Testis (tissue), 5 donors: ENCODE measurements at places on chromosomes 6 and 20. TPM values are rescaled to one million over a fixed set of nuclear protein-coding genes. Genes with fewer than 3 reads are reported as not detected.

NINL gene
- total RNA-seq, result 32.8 TPM

SNX3 gene
- 125 TPM for total RNA-seq

PRSS35 gene
- 2.3 TPM for total RNA-seq

PKIB gene
- 1.4 TPM for total RNA-seq

HINT3 gene
- 22.5 TPM for total RNA-seq

METTL24 gene
- total RNA-seq, result 6.0 TPM

SFTA2 gene
- not detected for total RNA-seq

BMP2 gene
- total RNA-seq, result 1.7 TPM

CABLES2 gene
- 58.6 TPM for total RNA-seq

TRAPPC3L gene
- total RNA-seq, result not detected

FAM83C gene
- total RNA-seq, result 0.43 TPM

ETV7 gene
- total RNA-seq, result 0.68 TPM

DNA sequence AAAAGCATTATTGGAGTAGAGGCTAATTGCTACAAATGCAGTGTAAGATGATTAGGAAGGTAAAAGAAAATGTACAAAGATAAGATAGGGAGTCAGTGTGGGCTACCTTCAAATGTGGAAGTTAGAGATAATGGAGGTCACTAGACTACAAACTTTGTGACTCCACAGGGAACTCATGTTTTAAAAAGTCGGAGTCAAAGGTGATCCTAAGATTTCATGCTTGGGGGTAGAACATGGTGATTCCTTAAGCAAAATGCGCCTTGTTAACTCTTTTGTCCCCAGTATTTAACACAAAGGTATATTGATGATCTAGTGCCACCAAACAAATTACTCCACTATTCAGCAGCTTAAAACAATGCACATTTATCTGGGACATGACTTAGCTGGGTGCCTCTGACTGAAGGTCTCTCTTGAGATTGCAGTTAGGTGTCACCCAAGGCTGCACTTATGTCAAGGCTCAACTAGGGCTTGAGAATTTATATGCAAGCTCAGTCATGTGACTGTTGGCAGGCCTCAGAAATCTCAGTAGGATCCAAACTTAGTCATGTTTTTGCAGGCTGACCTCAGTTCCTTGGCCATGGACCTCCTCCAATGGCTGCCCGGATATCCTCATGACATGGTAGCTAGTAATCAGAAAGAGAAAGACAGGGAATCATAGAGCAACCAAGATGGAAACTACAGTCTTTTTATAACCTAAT is 11.4 kb upstream of the SNX9 start:
- no peak for DNase-seq

GRCh38 chr6:124590001-124590400 is 372.2 kb upstream of the RNF217 start:
- DNase-seq, result no peak

DNA sequence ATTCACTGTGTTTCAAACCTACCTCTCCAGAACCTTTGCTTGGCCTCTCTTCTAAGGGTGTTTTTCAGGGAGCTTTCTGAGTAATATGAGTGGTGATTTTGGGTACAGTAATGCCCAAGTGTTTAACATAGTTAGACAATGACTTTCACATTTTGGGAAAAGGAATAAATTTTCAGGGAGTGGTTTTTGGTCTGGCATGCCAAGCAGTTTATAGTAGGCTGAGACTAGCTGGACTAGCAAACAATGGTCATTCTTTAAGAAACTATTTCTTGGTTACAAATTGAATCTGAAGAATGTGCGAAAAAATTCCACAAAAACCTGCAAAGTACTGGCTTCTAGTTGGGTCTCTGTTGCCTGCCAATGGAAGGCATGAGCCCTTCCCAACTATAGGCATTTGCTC is 15.4 kb downstream of the FNDC1 start:
- no peak for DNase-seq

- no peak for DNase-seq
These were observed 62.1 kb upstream of the RBM24 start for GRCh38 chr6:17219098-17219497.

DNA sequence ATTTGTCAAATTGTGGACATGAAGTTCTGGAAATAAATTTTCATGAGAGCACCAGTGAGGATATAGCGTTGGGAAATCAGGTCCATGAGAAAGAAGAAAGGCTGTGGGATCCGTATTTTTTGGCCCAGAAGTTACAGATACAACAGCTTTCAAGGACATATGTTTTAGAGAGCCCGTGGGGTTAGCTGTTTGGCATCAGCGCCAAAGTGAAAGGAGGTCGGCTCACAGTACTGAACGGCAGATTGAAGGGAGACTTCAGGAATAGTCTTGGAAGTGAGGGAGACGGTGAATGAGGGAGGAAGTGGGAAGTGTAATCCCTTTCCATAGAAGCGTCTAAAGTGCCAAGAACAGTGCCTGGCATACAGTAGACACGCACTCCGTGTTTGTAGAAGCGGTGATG is 31.8 kb downstream of the ZDHHC14 start:
- peak; percentile 58 for DNase-seq

DNA sequence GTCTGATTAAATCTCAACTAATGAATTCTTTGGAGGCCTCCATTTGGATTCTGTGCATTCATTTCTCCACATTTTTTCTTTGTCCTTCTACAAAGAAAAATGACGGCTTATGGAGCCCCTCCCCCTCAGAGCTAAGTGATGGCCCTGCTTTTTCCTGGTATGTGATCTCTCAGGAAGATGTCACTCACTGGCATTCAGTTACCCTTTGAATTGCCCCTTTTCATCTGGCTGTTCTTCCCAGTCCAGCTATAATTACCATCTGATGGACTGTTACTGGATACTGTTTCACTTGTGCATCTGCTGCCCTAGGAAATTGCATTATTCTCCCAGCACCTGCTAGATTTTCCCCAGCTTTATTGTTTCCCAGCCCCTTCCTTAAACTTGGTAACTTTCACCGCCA is 151.9 kb downstream of the CFAP61 start:
- no peak for DNase-seq

- no peak for DNase-seq
These were observed 240.8 kb downstream of the ARHGAP18 start for GRCh38 chr6:129469070-129469662.

- DNase-seq, result no peak
These were observed 73.7 kb downstream of the EDN1 start for GRCh38 chr6:12363651-12364381.

DNA sequence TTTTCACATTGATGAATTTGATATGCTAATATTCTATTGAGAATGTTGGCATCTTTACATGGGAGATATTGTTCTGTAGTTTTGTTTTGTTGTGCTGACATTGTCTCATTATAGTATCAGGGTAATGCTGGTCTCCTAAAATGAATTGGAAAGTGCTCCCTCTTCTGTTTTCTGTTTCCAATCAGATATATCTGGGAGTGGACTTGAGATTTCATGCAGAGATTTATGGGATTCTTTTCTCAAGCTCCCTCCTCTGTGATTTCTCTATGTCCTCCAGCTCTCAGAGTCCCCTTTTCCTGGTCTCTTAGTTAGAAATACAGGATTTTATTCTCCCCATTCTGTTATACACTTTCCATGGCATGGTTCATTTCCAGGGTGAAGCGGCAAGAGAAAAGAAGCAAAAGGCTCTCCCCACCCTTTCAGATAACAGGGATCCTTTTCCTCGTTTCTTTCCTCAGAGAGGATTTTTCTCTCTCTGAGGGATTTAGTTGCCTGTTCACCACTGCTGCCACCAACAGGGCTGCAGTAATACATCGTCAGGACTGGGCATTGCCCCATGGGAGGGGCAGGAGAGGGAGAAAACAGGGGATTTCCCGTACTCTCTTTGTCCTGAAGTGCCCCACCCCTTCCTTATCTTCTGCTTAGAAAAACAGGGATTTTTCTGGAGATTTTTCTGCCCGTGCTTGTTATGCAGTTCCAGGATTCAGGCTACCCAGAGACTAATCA is 59.3 kb upstream of the STMND1 start:
- DNase-seq, result peak; percentile 63

DNA sequence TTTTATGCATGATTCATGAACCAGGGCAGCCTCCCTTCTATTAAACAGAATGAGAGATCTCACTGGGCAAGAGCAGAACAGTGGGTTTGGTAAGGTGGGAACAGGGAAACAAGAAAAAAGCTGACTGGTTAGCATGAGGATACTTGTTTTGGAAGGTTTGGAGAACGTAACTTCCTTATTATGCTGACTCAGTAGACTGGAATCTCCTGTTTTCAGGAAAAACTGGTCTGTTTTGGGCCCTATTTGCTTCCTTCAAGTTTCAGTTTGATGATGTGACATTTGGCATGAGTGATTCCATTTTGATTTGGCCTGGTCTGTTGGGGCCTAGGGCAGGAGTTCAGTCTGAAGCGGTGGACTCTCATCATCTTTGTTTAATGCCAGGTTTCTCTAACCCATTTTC is 172.0 kb downstream of the MYLK4 start:
- DNase-seq, result no peak

DNA sequence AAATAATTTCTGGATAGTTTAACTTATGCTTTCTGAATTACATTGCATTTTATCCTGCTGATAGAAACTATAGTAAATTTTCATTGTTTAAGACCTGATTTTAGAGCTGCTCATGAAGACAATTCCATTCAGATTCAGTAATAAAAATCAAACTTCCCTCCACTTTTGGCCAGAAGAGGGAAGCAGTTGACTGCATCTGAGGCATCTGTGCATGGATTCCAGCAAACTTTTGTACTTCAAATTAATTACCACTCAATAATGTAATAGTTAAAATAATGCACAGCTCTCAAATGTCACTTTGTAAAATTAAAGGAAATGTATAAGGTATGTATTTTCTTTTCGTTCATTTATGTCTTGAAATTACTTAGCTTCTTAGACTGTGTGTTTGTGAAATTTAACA is 64.2 kb upstream of the SLC35B3 start:
- DNase-seq, result no peak

DNA sequence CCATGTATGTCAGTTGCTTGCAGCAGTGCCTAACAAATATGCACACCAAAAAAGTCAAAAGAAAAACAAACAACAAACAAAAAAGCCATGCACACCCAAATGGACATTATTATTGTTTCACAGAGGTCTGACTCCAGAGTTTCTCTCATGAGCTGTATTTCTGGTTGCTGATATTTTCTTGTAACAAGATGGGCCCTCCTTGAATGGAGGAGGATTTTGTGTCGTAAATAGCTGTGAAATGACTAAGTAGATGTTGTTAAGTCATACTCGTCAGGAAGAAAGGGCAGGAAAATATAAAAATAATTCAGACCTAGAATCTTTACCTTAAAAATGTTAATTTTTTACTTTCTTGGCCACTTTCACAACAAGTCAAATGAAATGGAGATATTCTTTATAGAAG is 96.0 kb downstream of the PLEKHG1 start:
- no peak for DNase-seq

GRCh38 chr20:64205611-64206026 is 41.4 kb downstream of the MYT1 start:
- DNase-seq, result no peak
